ENCODE measurements at places on chromosomes 7 and 10.

DNA sequence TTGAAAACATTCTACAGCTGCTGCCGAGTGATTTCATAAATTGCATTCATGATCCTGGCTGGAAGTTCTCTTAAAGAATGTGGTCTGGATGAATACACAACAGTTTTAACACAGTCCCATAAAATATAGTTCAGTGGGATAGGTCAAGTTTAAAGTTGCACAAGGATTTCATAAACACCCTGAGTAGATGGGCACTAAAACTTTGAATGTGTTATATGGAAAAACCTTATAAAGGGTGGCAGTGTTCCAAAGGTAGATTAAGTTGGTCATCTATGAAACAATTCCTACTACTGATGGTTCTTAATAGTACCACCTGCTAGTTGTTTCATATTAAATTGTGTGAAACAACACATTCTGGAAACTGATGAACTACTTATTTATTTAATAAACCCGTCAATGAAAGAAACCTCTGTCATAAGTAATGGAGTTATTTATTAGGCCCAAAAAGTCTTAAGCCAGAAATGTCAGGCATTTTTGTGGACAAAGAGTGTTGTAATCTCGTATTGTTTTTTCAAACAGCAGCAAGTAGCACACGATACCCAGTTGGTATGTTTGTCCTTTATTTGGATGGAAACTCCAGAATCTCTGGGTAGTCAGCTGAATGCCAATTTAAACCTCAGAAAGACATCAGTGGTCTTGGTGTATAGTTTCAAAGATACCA, 14.3 kb upstream of the RPA3 start:
- no peak for DNase-seq

DNA sequence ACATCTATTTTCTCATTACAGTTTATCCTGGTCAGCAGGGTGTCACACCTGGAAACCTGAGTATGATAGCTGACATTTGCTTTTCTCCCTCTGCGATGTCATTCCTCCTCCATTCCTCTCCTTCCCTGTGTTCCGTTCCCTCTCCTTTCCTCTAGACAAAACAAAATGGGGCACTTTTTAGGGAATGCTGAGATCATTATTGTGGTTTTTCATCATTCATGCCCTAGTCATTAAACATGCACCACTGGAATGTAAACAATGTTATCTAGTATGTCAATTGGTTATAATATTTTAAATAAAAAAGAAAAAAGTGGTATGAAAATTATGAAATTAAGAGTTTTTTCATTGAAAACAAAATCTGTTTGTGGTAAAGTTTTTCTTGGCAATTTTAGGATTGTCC, 132.6 kb downstream of the MAPK8 start:
- DNase-seq = peak; percentile 24

DNA sequence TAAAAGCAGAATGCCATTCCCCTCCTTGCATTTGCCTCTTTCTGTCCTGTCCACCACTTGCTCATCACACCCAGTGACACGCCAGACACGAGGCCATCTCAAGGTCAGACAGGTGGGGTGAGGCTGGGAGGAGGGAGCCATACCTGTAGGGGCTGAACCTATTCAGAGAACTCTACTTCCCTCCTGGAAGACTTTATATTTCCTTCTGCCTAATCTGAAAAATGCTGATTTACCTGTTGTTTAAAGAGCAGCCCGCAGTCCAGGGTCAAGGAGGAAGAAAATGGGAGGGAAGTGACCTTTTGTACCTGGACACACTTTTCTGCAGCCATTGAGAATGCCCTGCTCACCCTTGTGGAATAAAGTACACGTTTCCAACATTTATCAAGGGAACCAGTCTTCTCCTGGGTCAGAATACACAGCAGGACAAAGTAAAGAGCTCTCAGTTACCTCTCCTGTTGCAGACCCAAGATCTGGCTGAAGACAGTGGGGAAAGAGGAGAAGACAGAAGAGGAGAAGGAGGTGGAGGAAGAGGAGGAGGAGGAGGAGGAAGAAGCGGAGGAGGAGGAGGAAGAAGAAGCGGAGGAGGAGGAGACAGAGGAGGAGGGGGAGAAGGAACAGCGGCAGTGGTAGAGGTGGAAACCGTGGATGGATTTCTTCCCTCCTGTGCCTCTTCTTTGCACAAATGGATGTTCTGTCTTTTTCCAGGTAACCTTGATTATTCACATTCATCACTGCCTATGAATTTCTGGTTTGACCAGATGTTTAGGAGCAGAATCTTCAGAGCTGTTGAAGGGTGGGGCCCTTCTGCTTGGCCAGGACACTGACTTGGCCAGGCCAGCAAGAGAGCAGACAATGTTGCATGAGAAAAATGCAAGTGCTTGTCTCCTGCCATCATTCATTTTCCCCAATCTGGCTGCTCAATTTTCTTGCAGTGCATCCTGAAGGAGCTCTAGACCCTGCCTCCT, 1.2 kb upstream of the BLNK start:
- DNase-seq = no peak

DNA sequence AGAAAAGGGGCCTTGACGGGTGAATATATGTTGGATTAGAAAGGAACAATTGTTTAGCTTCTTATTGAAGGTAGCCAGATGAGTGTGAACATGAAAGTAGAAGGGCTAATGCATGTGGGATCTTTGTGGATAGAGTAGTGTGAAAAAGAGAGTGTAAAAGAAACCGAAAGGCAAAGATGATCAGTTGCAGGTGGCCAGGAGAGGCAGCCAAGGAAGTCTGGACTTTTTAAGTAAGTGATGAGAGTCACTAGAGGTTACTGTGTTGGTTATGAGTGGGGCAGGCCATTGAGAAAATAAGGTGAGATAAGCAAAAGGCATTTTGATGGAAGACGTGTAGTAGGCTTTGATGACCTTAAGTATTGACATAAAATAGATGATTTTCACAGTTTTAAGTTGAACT, 64.7 kb upstream of the ETV1 start:
- no peak for DNase-seq

GRCh38 chr7:155809947-155810769, 2.1 kb downstream of the SHH start:
- DNase-seq = no peak

DNA sequence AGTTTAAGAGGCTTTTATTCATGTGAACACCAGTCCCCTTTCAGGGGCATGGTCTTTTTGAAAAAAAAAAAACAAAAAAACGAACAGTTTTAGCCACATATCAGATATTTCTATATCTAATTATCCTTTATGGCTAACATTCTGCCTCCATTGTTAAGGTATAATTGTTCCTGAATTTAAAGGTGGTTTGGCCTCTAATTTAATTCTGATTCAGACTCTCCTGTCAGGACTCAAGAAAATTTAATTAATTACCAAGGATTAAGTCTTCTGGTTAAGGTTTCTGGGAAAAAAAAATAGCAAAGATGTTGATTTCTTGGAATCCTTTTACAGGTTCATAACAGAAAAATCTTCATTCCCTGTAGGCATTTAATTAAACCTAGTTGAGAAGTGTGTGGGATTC, 27.4 kb downstream of the COL1A2 start:
- DNase-seq = no peak

DNA sequence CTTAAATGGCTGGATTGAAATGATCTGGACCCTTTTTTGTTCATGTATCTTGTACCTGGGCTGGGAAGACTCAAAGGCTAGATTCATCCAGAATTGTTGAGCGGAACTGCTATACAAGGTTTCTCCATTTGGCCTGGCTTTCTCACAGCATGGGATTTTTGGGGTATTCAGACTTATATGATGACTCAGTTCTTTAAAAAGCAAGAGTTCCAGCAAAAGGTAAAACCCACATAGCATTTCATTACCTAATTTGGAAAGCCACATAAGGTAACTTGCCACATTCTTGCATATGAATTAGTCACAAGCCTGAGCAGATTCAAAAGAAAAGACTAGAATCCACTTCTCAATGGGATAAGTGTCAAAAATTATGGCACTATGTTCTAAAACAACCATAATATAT, 137.4 kb downstream of the HGF start:
- DNase-seq = no peak

DNA sequence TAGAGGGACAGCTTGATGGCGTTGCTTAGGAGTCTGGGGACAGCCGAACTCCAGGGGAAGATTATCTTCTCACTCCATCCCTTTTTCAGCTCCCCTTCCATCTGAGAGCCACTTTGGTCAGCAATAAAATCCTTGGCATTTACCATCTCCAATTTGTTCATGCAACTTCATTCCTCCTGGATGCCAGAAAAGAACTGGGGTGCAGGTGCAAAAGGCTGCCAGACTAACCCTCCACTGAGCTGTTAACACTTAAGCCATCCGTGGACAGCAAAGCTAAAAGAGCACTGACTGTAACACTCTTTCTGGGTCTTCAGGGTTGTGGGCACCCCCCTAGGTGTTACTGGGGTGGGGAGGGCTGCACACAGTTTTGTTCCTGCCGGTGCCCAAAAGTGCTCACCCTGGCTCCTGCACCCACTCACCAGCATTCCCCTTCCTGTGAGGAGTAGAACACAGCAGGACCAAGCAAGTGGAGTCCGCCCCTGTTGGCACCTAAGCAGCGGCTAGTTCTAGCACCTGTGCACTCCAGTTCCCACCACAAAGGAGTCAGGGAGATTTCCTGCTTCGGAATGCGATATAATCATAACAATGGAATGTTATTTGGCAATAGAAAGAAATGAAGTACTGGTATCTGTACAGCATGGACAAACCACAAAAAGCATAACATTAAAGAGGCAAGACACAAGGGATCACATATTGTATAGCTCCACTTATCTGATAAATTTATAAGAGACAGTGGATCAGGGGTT, 95.1 kb downstream of the NPY start:
- no peak for DNase-seq
